ENCODE measurements at places on chromosomes 16 and 17. TPM values are rescaled to one million over a fixed set of nuclear protein-coding genes. Genes with fewer than 3 reads are reported as not detected.

Gene TP53TG3F
- not detected for polyA plus RNA-seq

DNA sequence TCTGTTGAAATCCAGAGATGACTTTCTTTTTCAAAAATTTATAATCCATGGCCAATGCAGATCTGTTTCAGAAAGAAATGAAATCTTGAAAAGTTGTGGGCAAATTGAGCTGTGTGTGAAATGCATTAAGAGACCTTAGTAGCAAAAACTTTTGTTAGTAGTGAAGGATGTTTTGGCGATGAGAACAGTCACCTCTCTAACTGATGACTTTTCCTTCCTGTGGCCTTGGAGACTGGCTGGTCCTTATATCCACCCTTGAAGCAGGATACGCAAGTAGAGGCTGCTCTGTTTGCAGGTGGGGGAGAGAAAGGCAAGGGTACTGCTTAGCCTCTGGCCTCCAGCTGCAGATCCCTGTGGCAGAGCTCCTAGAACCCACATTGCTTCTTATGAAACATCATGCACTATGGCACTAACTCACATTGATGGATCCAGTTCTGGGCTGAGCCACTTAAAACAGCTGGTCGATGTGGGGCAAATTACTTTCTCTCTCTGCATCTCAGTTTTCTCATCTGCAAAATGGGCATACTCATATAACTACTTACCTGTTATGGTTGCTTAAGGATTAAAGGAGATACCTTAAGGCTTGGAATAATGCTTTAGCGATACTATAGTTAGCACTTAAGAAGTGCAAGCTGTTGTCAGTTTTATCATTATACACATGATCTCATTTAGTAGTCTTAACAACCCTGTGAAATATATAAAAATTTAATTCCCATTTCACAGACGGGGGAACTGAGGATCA lies 89.3 kb downstream of the SDR42E1 start:
- no peaks in the 10 kb centered on the region for H3K27me3 ChIP-seq
- H3K36me3 ChIP-seq, result peaks cover 14% of the 10 kb centered on the region
- no peak overlapping the region for H3K4me3 ChIP-seq
- no peak overlapping the region for H3K27ac ChIP-seq
- no peak for DNase-seq

Gene DDX19B
- 28.9 TPM for polyA plus RNA-seq

Gene CES5A
- 0.03 TPM for polyA plus RNA-seq

Gene HOXB3
- 1.4 TPM for polyA plus RNA-seq

- no peak overlapping the region for H3K4me3 ChIP-seq
- peak overlapping the region; percentile 91 for H3K27ac ChIP-seq
- no peaks in the 10 kb centered on the region for H3K36me3 ChIP-seq
- H3K27me3 ChIP-seq, result peaks cover 4% of the 10 kb centered on the region
- H3K4me1 ChIP-seq, result no peaks in the 10 kb centered on the region
- DNase-seq, result no peak
Observed at GRCh38 chr17:869086-869485, 86.9 kb downstream of the MRM3 start.

DNA sequence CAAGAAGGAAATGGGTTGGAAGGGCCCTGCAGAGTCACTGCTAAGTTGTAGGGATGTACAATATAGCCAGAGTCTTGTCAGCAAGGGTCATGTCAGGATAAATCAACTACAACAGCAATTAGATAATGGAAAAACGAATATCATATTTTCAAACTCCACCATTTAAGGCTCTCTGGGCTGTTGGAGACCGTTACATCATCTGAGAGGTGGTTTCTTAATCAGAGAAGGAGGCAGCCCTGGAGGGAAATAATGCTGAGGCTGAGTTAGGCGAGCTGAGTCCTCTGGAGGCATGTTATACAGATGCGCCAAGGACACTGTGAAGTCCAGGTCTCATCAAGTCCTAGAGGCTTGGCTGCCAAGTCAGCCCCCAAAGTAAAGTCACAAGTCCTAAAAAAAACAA lies 30.3 kb downstream of the LYRM9 start:
- H3K4me3 ChIP-seq, result no peak overlapping the region
- no peaks in the 10 kb centered on the region for H3K36me3 ChIP-seq
- DNase-seq, result no peak

Gene MTHFSD
- 19.2 TPM for polyA plus RNA-seq

DNA sequence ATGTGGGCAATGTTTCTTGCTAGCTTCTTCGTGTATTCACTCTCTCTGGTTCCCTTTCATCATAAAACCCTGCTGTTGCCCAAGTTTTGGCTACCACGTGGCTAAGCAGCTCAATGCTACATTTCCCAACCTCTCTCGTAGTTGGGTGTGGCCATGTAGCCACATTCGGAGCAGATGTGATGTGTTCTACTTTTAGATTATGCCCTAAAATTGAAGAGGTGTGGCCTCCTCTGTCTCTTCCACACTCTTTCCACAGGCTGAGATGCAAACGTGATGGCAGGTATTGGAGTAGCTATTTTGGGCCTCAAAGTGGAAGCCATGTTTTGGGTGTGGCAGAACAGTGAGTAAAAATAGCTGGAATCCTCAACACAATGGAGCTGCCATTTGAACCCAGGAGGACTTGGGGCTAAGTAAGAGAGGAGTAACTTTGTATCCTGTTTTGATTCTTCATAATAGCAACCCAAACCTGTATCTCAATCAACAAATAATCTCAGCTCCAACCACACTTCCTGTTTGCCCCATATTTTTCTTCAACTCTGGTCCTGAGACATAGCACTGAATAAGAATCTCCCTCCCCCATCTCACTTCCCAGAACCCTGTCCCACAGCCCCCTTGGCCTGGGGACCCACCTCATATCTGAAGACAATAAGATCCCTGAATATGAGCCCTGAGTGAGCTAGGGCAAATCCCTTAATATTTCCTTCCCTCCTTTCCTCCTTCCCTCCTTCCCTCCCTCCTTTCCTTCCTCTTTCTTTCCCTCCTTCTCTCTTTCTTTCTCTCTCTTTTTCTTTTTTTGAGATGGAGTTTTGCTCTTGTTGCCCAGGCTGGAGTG lies 4.0 kb downstream of the NUPR1 start:
- peaks cover 10% of the 10 kb centered on the region for H3K4me1 ChIP-seq
- no peaks in the 10 kb centered on the region for H3K36me3 ChIP-seq
- no peak overlapping the region for H3K4me3 ChIP-seq
- H3K27me3 ChIP-seq, result no peaks in the 10 kb centered on the region

Gene PRSS36
- polyA plus RNA-seq, result 2.5 TPM

GRCh38 chr17:7867881-7868329 lies 10.1 kb downstream of the CYB5D1 start:
- no peaks in the 10 kb centered on the region for H3K36me3 ChIP-seq
- no peak overlapping the region for H3K27ac ChIP-seq
- no peaks in the 10 kb centered on the region for H3K4me1 ChIP-seq
- H3K4me3 ChIP-seq, result no peak overlapping the region
